ENCODE measurements at places on chromosomes 7 and 10. TPM values are rescaled to one million over a fixed set of nuclear protein-coding genes. Genes with fewer than 3 reads are reported as not detected.

Gene INMT
- 5.8 TPM for total RNA-seq

Gene ATG9B
- 180 TPM for total RNA-seq

Gene NKX1-2
- total RNA-seq = 0.56 TPM

Gene RBP4
- total RNA-seq = 8.5 TPM

Gene KLLN
- total RNA-seq = 0.34 TPM

Gene RBM28
- total RNA-seq = 31.3 TPM
